Stimulated activated CD8-positive, alpha-beta memory T cell treated with anti-CD3 and anti-CD28 coated beads, Interleukin-2, amount 100 ng/mL, for 48 hours (primary cell): ENCODE measurements at places on chromosomes 5 and 9.

DNA sequence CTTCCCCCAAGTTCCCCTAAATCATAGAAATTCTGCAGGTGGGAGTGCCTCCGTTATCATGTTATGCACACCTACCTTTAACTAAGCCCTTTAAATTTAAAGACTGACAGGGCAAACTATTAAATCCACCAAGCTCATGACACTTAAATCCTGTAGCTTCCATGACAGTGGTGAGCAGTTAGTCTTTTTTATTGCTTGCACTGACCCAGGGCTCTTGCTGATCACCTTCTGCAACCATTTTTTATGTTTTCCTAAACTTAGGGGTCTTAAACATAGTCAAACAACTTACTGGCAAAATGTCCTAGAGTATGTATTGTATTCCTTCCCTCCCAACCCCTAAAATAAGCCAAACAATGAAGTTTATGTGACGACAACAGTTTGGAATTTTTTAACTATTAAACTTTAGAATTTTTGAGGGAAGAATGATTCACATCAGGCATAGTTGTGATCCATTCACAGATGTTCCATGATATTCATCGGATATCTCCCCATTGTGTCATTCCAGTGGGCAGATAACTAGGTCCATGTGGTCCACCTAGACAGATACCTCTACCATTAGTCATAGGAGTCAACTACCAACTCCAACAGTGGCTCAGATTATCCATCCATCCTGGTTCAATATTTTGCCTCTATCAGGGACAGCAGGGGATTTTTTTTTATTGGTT, 283.1 kb downstream of the ADAMTS6 start:
- no peak for DNase-seq

DNA sequence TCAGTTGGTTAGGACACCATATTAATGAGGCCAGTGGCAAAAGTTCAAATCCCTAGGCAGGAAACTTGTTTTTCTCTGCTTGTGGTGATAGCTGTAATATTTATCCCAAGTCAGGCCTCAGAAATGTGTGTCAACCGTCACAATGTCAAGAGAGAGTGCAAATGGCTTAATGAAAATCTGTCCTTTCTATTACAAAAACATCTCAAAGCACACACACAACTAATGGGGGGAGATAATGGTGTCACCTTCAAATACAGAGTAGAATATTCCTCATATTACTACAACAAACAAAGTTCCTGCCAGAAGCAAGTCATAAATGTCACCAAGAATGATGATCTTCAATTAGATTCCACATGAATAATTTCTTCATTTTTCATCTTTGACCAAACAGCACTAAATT, 127.2 kb upstream of the MARCHF11 start:
- no peak for DNase-seq

- no peak for DNase-seq
Measured at GRCh38 chr9:27386571-27387091, 89.7 kb upstream of the EQTN start.

DNA sequence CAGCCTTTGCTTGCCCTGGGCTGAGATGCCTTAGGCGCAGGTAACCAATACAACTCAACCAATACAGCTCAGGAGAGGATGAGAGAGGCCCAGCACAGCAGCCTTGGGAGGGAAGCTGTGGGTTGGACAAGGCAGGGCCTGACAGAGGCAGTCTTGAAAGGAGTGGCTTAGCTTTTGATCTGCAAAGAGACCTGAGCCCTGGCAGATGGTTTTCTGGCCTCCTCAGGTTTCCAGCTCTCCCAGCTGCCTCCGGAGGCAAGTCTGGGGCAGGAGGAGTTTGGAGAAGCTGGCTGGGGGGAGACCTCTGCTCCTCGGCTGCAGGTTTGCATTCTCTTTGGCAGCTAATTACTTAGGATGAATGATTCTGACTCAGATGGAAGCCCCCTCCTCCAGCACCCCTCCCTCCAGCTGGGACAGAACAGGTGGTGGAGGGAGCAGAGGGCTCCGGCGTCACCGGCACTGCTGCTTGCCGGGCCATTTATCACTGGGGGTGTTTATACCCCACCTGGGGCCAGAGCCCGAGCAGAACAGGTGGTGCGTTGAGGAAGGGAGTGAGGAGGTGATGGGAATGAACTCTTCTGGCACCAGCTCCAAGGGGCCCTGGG, 50.8 kb downstream of the TSPAN17 start:
- DNase-seq = no peak

DNA sequence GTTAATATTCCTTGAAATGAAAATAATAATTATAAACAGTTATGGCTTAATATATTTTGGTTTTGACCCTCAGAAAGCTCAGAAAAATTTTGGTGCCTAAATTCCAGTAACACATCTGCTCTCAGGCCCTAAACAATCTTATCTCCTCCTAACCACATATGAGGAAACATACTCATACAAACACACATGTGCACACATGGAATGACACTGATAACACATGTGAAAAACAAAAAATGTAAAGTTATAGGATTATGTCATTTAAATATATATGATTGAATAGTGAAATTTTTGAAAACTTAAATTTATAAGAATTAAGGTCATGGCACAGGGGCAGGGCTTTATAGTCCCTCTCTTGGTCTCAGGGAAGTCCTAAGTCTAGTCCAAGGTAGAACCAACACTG, 127.2 kb upstream of the TRPC7 start:
- DNase-seq = no peak

GRCh38 chr9:134186471-134187109, 22.2 kb upstream of the RNU6ATAC start:
- DNase-seq = no peak

DNA sequence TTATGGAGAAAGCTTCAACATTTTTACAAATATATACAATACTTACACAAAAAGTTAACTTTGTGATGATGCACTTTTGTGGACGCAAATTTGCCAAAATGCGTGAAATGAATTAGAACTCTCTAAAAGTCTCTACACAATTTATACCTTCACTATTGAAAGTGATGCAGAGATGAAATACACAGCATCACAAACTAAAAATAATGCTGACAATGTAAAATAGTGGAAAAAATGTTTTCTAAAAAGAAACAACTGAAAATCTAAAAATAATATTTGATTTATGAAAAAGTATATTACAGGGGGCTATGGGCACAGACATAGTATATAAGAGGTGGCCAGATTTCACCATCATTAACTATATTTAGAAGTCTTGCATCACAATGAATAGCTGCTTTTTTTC, 188.8 kb downstream of the ADCY2 start:
- DNase-seq = no peak

GRCh38 chr5:106392766-106393165, 1278.0 kb downstream of the EFNA5 start:
- DNase-seq = no peak

GRCh38 chr5:165003283-165003682, 1497.9 kb downstream of the MAT2B start:
- DNase-seq = no peak

DNA sequence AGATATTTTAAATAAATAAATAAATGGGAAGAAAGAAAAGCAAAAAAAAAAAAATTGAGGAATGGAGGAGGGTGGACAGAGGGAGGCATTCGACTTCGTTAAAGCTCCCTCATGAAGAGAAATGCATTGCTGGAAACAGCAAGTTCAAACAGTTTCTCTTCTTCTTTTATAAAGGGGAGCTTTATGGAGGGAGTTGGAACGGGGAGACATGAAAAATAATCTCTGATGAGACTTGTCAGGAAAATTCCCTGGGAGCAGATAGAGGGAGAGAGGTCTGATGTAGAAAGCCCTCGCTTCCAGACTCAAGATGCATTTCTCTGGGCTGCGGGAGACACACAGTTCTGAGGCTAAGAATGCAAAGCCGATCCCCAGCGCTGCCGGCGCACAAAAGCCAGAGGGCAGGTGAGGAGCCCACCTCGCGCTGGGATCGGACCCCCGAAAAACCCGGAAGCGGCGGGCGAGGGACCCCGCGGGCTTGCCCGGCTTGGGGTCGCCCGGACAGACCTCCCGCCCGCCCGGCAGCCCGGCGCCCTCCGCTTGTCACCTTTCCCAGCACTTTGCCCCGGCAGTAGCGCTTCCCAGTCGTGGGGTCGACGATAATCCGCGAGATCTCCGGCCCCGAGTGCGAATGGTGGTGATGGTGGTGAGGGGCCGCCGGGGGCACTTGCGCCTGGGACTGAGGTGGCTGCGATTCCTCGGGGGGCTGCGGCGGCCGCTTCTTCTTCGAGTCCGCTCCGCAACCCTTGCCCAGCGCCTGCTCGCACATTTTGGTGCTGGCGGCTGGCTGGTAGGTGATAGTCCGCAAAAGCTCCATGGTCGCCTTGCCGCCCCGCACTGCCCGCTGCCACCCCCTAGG, 512 bp downstream of the PLK2 start:
- DNase-seq = no peak

- DNase-seq = no peak
Measured at GRCh38 chr9:35861161-35861897, 8.9 kb downstream of the OR13J1 start.

GRCh38 chr9:36873247-36873875, 160.7 kb downstream of the PAX5 start:
- peak; percentile 68 for DNase-seq

DNA sequence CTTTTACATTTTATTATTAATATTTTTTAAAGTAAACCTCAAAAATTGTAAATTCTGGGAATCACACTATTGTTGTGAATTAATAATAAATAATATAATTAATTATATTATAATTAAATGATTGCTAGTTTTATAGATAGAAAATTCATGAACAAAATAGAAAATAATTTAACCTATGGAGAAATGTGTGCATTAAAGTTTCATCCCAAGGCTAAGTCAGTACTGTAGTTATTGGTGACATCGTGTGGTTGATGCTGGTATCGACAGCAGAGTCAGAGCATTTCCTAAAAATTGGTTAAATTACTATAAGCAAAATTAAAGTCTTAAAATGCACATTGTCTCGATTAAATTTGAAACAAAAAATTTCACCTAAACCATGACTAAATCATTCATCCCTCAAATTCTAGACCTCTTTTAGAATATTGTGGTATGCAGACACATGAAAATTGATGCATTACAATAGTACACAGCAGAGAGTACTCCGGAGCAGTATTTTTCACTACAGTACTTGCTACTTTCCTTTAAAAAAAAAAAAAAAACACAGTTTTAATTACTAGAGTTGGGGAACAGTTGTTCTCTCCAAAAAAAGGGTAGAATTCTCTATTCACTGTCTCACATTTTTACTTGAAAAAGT, 73.9 kb downstream of the RORB start:
- no peak for DNase-seq

GRCh38 chr5:61048534-61048933, 103.5 kb downstream of the NDUFAF2 start:
- no peak for DNase-seq

GRCh38 chr5:98957307-98957706, 28.5 kb upstream of the CHD1 start:
- no peak for DNase-seq

DNA sequence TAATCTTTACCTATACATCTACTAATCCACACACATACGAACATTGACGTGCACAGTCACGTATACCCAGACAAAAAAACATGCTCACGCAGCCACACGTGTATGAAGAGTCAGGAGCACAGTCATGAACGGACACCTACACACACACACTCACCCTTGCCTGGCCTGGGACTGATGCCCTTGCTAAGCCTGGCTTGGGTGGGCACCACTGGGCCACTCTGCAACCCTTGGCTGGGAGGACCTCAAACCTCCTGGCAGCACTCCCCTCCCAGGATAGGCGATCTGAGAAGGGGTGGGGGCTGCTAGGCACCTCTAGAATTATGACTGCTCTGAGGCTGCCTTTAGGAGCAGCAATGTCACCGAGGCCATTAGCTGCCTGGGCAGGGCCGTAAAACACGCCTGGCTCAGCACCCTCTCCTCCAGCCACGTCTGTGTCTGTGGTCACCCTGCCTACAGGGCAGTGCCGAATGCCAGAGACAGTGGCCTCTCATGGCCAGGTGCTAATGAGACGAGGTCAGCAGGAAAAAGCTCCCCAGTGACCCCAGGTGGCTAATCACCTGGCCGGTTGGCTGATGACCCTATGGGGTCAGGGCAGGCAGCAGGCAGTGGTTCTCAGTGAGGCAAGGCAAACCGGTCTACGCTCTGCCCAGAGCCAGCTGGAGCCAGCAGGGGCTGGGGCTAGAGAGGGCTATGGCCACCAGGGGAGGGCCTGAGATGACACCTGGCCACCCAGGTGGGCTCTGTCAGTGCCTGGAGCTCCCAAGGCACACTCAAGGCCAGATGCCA, 33.7 kb upstream of the MVB12B start:
- DNase-seq = no peak

DNA sequence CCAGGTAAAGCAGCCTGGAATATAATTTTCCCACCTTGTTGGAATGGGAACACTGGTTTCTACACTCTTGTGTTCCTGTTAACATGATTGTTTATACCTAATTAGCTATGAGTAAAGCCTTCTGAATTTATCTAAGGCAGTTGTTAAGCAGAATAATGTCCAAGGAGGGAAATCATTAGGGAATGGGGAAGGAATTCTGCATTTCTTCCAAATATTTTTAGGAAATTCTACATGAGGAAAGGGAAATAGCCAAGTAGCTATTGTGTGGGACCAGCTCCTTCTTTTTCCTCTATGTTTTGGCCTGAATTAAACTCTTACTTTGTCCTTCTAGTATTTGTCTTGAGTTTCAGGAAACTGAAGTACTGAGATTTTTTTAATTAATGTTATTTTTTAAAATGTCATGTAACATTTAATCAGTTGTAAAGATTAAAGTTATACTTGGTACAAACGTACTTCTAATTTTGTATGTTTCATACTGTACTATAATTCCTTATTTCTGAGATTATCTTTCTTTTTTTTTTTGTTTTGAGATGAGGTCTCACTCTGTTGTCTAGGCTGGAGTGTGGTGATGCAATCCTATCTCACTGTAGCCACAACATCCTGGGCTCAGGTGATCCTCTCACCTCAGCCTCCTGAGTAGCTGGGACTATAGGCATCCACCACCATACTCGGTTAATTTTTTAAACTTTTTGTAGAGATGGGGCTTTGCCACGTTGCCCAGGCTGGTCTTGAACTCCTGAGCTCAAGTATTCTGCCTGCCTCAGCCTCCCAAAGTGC, 28.5 kb downstream of the ANKDD1B start:
- DNase-seq = no peak

DNA sequence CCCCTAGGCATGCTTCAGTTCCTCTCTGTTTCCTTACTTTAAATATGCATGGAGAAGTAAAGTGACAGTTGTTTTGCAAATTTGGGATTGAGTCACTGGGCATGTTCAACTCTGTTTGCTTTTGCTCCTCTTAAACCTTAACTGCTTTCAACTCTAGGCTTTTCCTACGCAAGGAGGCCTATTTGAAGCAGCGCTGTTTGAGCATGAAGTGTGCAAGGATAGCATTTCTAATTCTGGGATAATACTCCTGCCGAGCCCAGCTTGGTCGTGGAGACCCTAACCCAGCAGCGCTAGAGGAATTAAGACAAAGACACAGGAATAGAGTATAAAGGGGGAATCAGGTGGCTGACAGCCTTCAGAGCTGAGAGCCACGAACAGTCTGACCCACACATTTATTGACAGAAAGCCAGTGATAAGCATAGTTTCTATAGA, 803.4 kb upstream of the CDH10 start:
- DNase-seq = no peak
